ENCODE measurements at places on chromosomes 13 and 19. TPM values are rescaled to one million over a fixed set of nuclear protein-coding genes. Genes with fewer than 3 reads are reported as not detected.

DNA sequence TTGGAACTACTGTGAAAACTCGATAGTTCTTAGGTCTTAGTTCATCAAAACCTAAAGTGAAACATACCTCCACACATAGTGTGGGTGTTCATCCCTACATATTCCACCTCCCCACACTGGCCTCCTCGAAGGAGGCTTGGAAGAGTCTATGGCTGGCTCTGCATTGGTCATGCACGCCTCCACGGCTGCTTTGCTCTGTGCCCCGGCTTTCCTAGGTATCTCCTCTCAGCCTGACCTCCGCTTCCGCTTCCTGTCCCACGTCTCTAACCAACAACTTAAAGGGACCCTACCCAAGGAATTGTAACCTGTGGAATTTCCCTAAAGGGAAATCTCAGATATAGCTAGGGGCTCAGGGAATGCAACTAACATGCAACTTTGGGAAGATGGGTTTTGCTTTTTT, 79.7 kb upstream of the MBNL2 start:
- DNase-seq, result no peak

DNA sequence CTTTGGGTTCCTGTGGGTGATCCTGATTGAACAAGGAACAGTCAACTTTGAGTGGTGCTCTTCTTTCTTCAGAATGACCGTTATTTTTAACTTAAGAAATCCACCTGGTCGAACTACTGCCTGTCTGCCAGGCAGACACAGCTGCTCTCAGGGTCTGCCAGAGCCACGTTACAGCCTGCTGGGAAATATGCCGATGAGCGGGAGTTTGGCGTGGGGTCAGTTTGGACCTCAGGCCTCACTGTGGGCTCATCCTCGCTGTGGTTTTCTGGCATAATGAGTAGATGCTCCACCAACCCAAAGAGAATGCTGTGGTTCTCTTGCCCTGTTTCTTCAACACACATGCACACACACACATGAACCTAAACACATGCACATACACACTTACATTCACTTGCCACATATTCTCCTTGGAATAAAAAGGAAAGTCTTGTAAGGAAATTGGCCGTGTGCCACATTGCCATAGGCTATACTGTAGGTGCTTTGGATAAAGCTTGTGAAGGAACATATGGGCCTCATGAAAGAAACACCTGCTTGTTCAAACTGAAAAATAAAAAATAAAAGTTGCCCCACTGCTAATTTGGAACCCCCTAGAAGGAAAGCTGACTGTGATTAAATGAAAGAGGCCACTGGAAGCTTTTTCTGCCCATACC, 598.7 kb upstream of the KLF12 start:
- no peak for DNase-seq

GRCh38 chr19:15136234-15136954, 29.2 kb downstream of the SYDE1 start:
- DNase-seq, result no peak

CLEC4G gene
- total RNA-seq, result not detected

KLF1 gene
- total RNA-seq, result 0.64 TPM
